ENCODE measurements at places on chromosomes 16 and 17.

DNA sequence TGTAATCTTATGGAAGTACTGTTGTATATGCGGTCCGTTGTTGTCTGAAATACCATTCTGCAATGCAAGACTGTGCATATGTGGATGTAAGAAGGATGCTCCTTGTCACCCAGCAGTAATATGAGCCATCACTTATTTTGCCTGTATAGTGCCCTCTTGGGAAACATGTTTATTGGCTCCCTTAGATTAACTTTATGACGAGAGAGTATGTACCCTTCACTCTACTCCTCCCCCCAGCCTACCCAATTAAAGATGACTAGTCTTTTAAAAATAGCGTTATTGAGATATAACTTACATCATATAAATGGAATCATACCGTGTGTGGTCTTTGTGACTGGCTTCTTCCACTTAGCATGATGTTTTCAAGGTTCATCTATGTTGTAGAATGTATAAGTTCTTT is 33.6 kb downstream of the FTO start:
- DNase-seq, result no peak

DNA sequence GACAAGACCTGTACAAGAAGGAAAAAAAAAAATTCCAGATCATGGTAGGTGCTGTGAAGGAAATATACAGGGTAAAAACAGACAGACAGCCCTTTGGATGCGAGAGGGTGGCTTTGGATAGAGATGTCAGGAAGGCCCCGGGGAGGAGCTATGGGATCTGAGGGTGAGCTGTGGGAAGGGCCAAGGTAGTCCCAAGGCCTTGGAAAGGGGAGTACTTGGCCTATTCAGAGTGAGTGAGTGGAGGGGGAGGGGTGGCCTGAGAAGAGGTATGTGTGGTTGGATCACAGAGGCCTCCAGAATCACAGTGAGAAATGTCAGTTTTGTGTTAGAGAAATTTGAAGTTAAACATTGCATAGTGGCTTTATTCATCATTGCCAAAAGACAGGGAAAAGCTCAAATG is 31.2 kb upstream of the AKTIP start:
- DNase-seq, result no peak

DNA sequence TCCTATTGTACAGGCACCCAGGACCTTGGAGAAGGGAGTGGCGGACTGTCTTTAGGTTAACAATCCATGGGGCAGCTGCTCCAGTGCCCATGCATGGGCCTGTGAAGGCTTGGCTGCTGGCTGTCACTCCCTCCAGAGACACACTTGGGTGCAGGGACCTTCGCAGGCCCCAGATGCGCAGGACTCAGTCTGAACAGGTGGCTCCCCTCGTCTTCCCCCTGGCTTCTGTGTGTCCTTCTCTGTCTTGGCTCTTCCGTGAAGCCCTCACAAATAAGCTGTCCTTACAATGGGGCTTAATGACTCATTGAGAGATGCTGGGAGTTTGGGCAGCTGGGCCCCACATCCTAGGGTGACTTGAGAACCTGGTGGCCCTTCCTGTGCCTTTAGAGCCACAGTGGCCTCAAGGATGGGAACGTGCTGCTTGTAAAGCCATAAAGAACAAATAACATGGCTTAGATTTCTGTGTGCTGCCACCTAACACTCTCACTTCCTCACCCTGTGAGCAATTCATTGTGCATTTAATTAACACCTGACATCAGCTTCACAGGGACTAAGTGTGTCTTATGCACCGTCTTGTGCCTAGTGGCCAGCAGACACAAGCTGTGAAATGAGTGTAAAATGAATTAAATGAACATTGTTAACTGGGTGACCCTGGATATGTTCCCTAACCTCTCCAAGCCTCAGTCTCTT is 340.7 kb downstream of the SNX29 start:
- DNase-seq, result no peak

DNA sequence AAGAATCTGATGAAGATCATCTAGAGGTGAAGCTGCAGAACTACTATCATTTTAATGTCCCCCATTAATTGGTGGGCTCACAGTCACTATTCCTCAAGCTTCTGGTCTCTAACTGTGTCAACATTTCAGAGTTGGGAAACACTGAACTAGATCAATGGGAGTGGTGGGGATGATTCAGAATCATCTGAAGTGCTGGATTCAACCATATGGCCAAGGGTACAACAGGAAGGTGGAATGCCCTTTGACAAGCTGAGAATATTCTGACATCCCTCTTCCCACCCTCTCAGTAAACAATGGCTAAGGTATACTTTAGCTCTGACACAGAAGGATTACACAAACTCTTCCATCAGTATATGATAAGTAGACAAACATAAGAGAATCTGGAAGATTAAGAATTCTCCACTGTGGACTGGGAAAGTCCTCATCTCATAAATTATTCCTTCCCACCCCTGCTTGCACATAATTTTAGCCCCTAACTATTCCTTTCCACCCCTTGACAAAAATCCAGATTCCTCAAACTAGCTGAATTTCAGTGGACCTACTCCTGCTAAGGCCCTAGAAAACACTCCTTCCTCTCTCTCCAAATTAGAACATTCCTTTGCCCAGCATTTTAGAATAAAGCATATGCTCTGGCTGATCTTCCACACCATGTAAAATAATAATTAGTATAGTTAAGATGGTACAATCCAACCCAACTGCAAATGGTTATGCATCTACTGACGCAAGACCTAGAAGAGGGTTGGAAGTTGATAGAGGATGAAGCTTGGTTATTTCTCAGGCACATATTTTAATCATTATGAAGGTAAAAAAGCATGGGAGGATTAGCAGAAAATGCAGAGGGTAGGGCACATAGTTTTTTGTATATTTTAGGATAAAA is 16.3 kb upstream of the RFFL start:
- no peak for DNase-seq

DNA sequence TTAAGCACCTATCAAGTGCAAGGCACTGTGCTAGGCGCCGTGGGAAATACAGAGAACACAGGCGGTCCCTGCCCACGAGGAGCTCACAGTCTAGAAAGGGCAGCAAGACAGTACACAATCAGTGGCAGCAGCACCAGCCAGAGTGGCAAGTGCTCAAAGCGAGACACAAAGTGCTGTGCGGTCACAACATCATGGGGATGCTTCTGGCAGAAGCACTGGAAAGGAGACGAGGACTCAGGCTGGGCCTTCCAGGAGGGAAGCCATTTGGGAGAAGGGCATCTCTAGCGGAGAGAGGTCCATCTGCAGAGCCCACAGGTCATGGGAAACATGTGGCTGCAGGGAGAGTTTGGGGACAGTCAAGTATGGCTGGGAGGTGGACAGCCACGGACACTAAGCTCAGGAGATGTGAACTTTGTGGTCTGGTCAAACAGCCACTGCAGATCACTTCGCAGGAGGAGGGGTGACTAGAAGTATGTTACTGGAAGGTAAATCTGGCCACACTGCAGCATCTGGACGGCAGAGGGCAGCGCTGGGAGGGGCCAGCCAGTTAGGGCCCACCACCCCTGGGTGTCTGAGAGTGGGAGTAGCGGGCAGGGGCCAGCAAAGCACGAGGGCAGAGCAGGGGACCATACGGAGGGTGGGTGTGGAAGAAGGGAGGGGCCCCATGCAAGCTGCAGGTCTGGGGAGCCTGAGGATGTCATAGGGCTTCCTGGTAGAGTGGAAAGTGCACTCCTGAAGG is 71.1 kb downstream of the N4BP1 start:
- no peak for DNase-seq

GRCh38 chr17:38564869-38565268 is 40.9 kb downstream of the SRCIN1 start:
- DNase-seq, result no peak

DNA sequence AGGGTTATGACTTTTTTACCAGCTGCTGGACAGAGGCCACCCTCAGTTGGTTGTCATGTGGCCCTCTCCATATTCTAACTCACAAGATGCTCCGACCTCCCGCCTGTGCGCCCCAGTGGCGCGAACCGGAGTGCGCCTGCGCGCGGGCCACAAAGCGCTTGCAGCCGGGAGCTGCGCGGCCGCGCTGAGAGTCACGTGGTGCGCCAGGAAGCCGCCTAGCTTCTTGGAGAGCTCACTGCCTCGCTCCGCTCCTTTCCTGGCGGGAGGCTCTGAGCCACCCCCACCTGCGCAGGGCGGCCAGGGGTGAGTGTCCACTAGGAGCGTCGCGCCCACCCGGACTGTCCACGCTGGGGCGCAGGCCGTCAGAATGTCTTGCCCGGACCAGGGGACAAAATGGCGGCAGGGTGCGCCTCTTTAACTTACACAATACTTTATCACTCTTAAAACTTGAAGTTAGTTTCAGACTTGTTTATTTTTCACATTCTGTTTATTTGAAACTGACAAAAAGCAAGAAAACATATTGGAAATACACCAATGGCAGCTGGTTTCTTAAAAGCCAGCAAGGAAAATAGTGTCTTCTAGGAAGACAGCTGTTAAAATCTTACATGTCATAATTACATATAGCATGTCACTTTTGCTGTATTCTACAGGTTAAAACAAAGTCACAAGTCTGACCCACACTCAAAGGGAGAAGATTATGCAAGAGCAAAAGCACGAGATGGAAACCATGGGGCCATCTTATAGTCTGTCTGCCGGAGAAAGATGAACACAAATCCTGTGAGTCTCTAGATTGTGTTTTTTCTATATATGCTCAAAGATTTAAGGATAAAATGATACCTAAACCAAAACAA is 357.9 kb downstream of the CNTNAP4 start:
- no peak for DNase-seq

DNA sequence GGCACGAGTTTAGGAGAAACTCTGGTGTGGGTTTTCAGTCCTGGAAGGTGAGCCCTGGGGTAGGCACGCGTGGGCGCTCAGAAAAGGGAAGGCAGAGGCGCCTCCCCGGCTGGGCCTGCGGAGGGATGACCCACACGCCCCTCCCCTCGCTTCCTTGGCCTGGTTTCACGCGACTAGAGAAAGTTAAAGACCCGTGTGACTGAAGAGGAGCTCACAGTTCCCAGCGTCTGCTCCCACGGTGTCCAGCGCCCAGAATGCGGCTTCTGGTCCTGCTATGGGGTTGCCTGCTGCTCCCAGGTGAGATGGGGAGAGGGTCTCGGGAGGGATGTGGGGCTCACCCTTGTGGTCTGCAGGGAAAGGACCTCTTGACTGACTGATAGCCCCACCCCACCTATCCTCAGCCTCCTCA is at the start of gene CD300LG:
Gene CD300LG, plus strand, starts transcription at position 214 of the 409 bp plus-strand sequence. Its CDS starts 41 bp downstream, at position 255.
- DNase-seq, result no peak

- DNase-seq, result no peak
These were observed 2.5 kb downstream of the PSME3 start for GRCh38 chr17:42835732-42836131.

GRCh38 chr17:45293413-45294211 is 23.2 kb downstream of the MAP3K14 start:
- DNase-seq, result peak; percentile 91

DNA sequence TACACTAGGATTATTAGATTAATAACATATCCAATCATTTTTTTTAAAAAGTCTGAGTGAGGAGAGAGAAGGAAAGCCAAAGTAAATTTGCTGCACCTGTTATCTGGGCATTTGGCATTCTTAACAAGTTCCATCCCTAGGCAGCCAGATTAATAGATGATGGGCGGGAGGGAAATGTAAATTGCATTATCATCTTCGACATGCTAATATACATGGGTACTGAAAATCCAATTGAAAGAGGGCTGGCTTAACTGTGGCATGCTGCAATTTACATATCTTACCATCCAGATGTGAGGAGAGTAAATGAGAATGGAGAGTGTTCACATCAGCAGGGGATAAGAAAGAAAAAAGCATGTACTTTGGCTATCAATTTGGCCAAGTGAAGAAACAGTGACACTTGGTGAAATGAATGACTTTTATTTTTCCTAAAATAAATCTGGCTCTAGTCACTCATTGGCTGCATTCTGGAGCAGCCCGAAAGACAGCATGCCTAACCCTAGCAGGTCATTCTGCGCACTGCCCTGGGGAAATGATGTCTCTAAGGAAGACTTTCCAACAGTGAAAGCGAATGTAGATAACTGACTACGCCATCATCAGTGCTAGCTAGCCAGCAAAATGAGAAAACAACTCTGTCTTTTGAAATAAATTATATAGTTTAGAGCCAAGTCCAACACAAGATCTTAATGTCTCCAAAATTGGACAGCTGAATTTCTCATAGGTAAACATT is 57.9 kb downstream of the HYDIN start:
- no peak for DNase-seq

DNA sequence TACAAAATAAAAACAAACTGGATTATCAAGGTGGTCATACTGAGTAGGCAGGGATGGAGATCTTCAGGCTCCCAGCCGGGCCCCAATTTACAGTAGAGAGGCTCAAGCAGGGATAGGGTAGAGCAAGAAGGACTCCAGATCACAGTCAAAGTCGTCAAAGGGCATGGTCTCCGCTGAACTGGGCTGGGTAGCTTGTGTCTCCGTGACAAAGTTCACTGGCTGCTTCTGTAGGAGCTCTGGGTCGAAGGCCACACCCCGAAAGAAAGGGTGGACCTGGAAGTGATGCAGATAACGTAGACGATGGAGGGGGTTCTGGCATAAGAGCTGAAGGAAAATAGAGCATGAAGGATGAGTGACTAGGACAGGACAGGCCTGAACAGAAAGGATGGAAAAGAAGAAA is 3.6 kb downstream of the RSKR start:
- DNase-seq, result no peak

- DNase-seq, result no peak
These were observed 19.0 kb downstream of the MEAK7 start for GRCh38 chr16:84485255-84486010.

DNA sequence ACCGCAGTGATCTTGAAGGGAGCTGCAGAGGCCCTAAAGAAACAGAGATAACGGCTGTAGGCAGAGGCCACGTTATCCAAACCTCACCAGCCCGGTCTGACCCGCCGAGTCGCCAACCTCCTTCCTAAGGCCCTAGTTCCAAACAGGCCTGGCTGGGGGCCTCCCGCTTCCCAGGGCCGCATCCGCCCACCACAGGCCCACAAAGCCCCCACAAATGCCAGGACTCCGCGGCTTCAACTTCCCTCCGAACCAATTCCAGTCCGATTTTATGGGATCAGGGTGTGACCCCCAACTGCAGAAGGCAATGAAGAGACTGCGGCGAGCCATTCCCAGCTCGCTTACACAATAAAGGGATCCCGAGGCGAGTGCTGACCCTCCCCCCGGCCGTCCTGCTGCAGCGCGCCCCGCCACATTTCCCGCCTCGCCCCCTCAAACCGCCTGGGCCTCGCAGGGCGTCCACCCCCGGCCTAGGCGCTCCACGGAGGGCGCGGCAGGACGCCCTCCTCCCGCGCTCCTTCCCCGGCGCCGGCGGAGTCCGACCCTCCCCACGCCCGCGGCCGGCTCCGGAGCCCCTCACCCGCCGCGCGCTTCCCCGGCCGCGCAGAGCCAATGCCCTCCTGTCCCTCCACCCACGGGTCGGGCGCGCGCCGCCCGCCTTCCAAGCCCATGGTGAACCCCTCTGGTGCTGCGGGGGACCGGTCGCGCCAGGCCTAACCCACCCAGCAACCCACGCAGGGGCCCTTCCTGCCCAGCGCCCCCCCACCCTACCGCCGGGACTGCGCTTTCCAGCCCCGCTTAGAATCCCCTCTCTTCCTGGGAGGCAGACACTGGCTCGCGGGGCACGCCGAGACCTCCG is 926 bp downstream of the MYH10 start:
- no peak for DNase-seq
